Fibroblast of villous mesenchyme (primary cell): ENCODE measurements at places on chromosomes 3 and 15. TPM values are rescaled to one million over a fixed set of nuclear protein-coding genes. Genes with fewer than 3 reads are reported as not detected.

GRCh38 chr3:45760878-45761711 lies 35.2 kb downstream of the SLC6A20 start:
- DNase-seq: peak; percentile 75

DNA sequence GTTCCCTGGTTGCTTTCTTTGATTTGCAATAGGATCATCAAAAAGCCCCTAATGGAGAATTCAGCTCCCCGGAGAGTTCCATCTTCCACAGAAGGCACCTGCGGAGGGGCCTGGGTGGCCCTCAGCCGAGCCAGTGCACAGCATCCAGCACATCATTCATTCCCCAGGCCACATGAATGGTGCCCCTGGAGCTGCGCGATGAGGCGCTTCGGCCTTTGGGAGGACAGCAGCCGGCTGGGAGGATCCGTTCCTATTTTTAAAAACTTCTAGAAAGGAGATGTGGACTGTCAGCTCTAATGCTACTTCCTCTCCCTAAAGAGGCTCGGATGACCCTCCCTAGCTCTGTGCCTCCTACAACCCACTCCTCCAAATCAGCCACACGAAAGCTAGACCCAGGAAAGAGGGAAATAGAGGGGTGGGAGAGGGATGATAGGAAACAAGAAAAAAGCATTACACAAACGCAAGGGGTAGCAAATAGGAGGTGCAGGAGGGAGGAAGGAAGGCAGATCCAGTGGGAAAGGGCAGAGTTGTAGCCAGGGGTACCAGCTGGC lies 20.3 kb downstream of the EHD4 start:
- DNase-seq: no peak

- peak; percentile 96 for DNase-seq
Observed at GRCh38 chr15:48940508-48940907, 23.2 kb downstream of the SHC4 start.

DNA sequence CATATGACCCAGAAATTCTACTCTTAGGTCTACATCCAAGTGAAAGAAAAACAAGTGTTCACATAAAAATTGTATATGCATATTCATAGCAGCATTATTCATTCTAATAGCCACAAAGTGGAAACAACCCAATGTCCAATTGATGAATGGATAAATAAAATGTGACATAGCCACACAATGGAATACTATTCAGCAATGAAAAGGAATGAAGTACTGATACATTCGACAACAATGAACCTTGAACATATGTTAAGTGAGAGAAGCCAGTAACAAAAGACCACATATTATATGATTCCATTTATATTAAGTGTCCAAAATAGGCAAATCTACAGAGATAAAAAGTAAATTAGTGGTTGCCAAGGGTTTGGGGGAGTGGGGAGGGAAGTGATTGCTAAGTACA lies 70.2 kb upstream of the ACTC1 start:
- DNase-seq: no peak

DZIP1L gene
- 51.5 and 52.7 TPM in 2 replicates for total RNA-seq

GRCh38 chr3:45783667-45784066 lies 12.7 kb downstream of the SLC6A20 start:
- no peak for DNase-seq

NCK1 gene
- total RNA-seq: 47.0 and 66.1 TPM in 2 replicates

DNA sequence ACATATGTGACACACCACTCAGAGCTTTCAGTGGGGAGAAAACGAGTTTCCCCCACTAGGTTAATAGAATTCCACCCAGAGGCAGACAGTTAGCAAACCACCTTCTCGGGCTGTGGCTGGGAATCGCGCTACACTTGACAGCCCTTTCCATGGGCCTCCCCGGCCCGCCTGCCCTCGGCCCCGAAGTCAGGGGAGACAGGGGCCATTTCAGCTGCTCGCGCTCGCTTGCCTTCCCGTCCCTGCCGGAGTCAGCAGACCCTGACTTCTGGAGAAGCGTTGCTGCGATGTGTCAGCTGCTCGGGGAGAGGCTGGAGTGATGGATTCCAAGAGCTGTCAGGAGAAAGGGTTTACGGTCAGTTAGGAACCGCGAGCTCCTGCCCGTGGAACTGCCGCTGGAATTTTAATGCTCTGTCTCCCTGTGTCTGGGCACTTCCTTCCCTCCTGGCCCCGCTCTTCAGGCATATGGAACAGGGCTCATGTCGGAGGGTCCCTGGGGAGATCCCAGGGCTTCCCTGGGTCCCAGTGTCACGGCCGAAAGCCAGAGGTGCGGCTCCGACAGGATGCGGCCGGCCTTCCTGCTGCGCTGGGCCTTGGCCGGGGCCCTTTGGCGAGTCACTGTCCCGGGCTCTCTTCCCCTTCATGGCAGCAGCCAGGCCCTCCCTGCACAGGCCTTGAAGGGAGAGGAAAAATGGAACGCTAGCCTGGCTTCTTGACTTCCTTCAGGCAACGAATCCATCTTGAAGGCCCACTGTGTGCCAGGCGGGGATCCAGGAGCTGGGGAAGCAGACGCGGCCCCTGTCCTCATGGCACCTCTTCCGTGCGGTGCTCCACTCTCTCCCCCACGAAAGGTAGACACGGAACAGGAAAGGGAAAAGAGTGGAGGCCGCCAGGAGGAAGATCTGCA lies 38.4 kb upstream of the VPS8 start:
- peak; percentile 22 for DNase-seq

AADAC gene
- 0.32 TPM in 1 of 2 replicates, not detected in the other for total RNA-seq

ATP10A gene
- total RNA-seq: 1.3 and 4.2 TPM in 2 replicates

DUOXA1 gene
- not detected in 2 replicates for total RNA-seq

NTRK3 gene
- total RNA-seq: 0.32 TPM in 1 of 2 replicates, not detected in the other

- DNase-seq: peak; percentile 77
Observed at GRCh38 chr15:87610366-87610765, 646.2 kb downstream of the NTRK3 start.

GOLGA6B gene
- not detected in 2 replicates for total RNA-seq
